ENCODE measurements at places on chromosomes 12 and 14.

DNA sequence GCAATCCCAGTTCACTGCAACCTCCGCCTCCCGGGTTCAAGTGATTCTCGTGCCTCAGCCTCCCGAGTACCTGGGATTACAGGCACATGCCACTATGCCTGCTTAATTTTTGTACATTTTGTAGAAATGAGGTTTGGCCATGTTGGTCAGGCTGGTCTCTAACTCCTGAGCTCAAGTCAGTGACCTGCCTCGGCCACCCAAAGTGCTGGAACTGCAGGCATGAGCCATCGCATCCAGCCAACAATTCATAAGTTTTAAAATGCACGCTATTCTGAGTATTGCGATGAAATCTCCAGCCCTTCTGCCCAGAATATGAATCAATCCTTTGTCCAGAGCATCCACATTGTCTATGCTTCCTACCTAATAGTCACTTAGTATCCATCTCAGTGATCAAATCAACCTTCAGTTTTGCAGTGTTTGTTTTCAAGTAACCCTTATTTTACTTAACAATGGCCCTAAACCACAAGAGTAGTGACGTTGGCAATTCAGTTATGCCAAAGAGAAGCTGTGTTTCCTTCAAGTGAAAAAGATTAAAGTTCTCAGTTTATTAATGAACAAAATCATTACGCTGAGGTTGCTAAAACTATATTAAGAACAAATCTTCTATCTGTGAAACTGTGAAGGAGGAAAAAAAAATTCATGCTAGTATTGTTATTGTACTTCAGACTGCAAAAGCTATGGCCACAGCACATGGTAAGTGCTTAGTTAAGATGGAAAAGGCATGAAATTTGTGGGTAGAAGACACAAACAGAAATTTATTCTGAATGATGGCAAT lies 11.0 kb downstream of the GCH1 start:
- no peak for DNase-seq

- no peak for DNase-seq
Measured at GRCh38 chr14:103108749-103109207, 14.3 kb downstream of the EXOC3L4 start.

- DNase-seq = no peak
Measured at GRCh38 chr12:110371408-110372055, 32.0 kb downstream of the ANAPC7 start.

GRCh38 chr12:15590180-15590826 lies 198.9 kb downstream of the EPS8 start:
- DNase-seq = no peak

GRCh38 chr12:53949631-53950436 lies 4.9 kb upstream of the HOXC12 start:
- DNase-seq = no peak

DNA sequence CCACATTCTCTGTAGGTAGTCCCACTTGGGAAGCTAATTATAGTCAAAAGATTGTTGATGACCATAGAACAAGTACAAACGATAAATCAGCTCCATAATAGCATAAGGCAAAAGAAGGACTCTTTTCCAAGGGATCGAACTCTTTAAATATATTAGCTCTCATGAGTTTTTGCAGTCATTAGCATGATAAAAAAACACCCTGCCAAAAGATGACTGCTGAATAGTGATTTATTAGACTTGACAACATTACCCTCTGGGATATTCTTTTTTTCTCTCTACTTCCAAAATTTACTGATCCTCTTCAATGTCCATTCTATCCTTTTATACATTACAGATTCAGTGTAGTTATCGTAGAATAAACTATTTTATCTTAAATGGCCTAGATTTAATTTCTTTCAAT lies 14.2 kb downstream of the EPYC start:
- DNase-seq = no peak

- DNase-seq = no peak
Measured at GRCh38 chr12:2023365-2023764, 19.1 kb upstream of the DCP1B start.

DNA sequence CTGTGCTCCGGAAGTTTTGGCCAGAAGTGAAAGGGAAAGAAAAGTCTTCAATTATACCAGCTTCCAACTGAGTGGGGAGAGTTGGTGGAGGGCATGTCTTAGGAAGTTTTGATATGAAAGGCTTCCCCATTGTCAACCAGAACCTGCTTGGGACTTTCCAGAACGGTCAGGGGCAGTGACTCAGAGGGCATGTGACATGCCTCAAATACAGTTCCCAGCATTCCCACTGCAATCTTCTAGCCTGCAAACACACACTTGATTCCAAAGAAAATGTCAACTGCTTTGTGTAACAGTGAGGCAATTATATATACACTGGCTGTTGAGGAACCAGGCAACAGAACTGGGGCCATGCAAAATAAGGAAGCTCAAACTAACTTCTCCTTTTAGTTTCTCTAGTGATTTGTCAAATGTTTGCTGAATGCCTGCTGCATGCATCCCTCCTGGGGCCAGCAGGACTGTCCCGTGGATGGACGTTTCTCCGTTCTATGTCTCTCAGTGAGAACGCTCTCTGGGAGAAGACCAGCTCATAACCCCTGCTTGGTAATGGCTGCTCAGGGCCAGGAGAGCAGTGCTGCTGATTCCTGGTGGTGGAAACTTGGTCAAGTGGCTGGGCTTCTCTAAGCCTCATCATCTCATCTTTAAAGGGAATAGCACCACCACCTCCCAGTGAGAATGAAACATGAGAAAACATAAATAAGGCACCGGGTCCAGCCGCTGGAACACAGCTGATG lies 18.3 kb downstream of the SLC25A47 start:
- no peak for DNase-seq

DNA sequence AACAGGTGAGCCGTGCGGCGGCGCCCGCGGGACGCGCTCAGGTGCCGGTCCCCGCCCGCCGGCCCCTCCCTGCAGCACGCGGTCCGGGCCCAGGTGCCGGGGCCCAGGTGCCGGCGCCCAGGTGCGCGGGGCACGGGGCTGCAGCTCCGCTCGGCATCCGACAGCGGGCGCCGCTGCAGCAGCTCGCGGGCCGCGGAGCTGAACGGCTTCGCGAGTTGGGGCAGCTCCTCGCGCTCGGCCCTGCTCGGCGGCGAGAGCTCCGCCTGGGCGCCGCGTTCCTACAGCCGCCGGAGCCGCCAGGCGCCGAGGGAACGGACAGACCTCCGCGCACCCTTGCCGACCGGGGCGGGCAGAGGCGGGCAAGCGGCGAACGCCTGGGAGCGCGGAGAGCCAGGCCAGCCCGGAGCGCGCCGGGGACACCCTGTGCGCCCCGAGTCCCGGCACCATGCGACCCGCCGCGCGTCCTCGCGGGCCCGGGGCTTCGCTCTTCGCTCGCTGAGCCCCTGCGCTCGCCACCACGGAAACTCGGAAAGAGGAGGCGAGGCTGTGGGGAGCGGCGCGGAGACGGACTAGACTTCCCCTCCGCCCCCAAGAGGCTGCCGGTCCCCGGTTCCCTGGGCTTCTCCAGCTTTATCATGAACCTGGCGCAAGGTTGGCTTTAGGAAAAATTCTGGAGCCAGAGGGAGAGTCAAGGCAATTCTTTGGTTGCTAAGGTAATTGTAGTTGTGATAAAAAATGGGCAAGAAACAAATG lies at the start of gene RGS6:
Gene RGS6, plus strand, starts transcription at position 201 of the 753 bp plus-strand sequence.
- no peak for DNase-seq

DNA sequence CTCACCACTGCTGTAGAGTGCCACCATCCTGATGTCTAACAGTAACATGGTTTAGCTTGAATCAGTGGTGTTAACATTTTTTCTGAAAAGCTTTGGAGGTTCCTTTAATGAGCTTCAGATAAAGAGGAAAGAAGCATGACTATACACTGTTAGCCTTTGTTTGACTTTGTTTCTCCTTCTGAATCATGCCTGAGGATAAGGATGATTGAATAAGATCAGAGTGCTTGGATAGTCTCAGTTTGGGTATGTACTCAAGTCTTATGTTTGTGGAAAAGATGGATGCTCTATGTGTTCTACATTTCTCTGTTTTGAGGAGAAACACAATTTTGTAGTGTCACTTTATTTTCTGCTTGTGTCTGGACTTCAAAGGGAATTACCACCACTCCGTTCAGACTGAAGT lies 42.0 kb downstream of the GPATCH2L start:
- DNase-seq = no peak

- no peak for DNase-seq
Measured at GRCh38 chr12:22535478-22535877, 8.9 kb downstream of the C2CD5 start.

- DNase-seq = no peak
Measured at GRCh38 chr12:70966996-70967790, 46.7 kb upstream of the PTPRR start.

- no peak for DNase-seq
Measured at GRCh38 chr12:92418381-92418780, 272.7 kb upstream of the BTG1 start.

- no peak for DNase-seq
Measured at GRCh38 chr12:119068129-119068856, 87.0 kb downstream of the SRRM4 start.

DNA sequence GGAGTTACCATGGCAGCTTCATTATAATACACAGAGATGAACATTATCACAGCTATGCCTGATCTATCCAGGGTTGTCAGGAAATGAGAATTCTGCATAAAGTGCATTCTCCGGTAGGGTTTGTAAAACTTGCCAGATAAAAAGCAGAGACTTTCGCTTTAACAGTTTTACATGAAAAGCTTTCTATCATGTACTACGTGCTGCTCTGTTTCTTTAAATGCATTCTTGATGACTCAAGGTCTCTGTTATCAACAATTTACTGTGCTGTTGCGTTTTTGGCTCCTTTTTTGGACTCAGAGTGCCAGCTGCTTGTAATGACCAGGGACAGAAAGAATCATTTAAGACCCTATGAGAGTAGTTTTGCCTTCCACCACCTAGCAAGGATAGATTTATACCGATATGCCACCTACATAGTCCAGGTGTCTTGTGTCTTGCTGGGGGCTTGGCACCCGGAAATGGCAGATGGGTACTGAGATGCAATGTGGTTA lies 371.2 kb downstream of the BTG1 start:
- no peak for DNase-seq

GRCh38 chr12:68118096-68118755 lies 41.3 kb downstream of the IFNG start:
- DNase-seq = no peak

DNA sequence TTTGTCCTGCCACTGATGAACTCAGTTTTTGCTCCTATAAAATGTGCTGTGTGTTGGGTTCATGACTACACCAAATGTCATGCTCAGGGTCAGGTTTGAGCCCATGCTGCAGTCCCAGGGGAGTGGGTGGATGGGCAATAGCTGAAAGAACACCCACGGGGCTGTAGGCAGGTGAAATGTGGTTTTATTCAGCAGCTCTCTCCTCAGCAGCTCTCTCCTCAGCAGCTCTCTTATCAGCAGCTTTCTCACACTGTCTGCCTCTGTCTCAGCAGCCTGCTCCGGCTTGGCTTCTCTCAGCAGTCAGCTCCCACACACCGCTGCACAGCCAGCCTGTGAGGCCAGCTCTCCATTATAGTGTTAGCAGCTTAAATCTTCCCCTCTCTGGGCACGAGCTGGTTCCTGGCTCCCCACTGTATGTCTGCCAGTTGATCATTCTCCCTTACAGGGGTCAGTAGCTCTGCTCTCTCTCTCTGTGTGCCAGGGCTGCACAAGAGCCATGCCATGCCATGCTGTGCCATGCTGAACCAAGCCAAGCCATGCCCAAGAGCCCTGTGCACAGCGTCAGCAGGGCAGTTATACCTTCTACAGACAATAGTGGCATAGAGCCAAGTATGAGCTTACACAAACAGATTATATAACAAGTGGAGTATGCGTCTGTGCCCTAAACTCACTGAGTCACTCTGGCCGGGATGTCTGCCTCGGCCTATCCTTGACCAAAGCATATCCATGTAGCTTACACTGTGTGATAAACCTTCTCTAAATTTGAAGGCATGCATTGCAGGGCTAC lies 303.3 kb upstream of the TMPO start:
- no peak for DNase-seq

GRCh38 chr12:26750531-26751175 lies 82.3 kb downstream of the ITPR2 start:
- no peak for DNase-seq

DNA sequence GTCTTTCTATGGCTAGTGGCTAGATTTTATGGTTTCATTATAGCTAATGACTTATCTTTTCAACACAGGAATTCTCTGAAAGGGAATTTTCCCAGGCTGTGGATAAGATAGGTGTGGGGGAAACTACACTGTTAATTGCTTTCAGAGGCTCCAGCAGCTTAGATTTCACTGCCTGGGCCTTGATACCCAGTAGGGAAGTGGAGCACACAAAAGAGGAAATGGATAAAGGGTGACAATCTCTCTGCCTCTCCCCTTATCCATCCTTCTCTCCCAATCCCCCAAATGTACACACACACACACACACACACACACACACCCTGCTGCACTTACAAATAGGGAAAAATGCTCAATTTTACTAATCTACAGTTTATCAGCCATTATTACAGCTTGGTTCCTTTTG lies 19.1 kb downstream of the SIX4 start:
- DNase-seq = no peak

GRCh38 chr12:59940631-59941342 lies 345.0 kb downstream of the SLC16A7 start:
- DNase-seq = no peak

GRCh38 chr14:29759521-29760340 lies 167.9 kb downstream of the PRKD1 start:
- no peak for DNase-seq

DNA sequence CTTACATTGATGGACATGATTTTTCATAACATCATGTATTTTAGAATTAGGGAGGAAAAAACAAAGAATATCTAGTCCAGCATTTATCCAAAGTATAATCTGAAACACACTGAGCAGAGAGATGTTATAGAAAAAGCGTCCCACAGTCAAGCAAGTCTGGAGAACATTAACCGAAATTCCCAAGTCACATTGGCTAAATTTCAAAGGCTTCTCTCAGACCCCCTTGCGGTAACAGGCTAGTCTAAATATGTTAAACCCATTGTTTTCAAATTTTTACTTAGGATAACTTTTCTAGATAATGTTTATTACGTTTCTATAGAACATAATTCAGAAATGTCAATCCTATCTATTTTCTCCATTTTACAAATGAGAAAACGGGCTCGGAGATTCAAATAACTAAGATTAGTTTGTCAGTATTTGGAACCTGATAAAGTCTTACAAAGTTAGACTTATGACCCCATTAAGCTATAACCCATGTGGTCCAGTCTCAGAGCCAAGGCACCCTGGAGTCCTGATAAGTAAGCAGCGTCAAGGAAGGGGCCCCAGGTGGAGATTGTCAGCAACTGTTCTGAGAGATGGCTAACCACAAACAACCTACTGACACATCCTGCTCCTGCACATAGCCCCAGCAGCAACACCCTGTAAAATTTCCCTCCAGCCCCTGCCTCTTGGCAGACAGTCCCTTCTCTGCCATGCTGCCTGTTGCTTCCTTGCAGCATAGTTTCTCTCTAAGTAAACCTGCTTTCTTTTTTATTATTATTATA lies 220.6 kb upstream of the TMEM260 start:
- DNase-seq = no peak

DNA sequence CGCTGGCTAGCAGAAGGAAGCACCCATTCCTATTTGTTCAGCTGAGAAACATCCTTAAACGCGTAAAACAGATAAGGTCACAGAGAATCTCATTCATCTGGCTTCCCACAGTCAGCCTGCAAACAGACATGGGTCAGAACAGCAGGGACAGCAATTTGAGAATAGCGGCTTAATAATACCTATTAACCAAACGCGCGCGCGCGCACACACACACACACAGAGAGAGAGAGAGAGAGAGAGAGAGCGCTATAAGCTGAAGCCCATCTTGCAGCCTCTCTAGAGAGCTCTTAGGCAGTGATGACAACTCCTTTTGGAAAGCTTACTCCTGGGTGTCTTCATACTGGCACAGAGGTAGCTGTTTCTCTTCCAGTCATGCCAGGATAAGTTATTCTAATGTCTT lies 26.4 kb downstream of the TMEM132D start:
- no peak for DNase-seq
